ENCODE measurements at places on chromosomes 3 and 15. TPM values are rescaled to one million over a fixed set of nuclear protein-coding genes. Genes with fewer than 3 reads are reported as not detected.

Gene KBTBD12
- total RNA-seq = not detected

Gene EPHB1
- 0.50 TPM for total RNA-seq

Gene CIB2
- 3.1 TPM for total RNA-seq

Gene FBXO40
- total RNA-seq = not detected

Gene BRK1
- total RNA-seq = 112 TPM

Gene RHOV
- total RNA-seq = not detected

Gene SLC24A5
- total RNA-seq = not detected

Gene SLC7A14
- 1.3 TPM for total RNA-seq

Gene EXD1
- 0.17 TPM for total RNA-seq

Gene GCNT3
- 0.26 TPM for total RNA-seq

Gene POMGNT2
- total RNA-seq = 13.1 TPM

Gene LSMEM2
- not detected for total RNA-seq

Gene CHCHD4
- 15.9 TPM for total RNA-seq

Gene CYP11A1
- total RNA-seq = 0.33 TPM

Gene SLC6A6
- total RNA-seq = 8.5 TPM

Gene MYO5C
- under 0.01 TPM for total RNA-seq

Gene RASGRF1
- total RNA-seq = not detected

Gene IFT80
- 75.0 TPM for total RNA-seq

Gene CD96
- under 0.01 TPM for total RNA-seq

Gene SLC22A14
- total RNA-seq = 0.17 TPM

Gene FOXB1
- total RNA-seq = not detected

Gene HACD3
- 71.4 TPM for total RNA-seq

Gene FGD5
- 1.0 TPM for total RNA-seq

Gene LMLN
- total RNA-seq = 5.9 TPM

Gene ZDHHC23
- 0.77 TPM for total RNA-seq

Gene BNC1
- 7.7 TPM for total RNA-seq

Gene LEKR1
- 0.26 TPM for total RNA-seq

Gene ONECUT1
- not detected for total RNA-seq

Gene CFAP100
- total RNA-seq = not detected

Gene LRRN1
- total RNA-seq = 0.33 TPM

Gene SLCO3A1
- total RNA-seq = 7.7 TPM

Gene SIDT1
- total RNA-seq = not detected

Gene RTP3
- not detected for total RNA-seq

Gene SOX2
- not detected for total RNA-seq

Measured in fibroblast of lung (primary cell).